Fibroblast of the conjunctiva (primary cell): ENCODE measurements at places on chromosomes 13 and 19.

DNA sequence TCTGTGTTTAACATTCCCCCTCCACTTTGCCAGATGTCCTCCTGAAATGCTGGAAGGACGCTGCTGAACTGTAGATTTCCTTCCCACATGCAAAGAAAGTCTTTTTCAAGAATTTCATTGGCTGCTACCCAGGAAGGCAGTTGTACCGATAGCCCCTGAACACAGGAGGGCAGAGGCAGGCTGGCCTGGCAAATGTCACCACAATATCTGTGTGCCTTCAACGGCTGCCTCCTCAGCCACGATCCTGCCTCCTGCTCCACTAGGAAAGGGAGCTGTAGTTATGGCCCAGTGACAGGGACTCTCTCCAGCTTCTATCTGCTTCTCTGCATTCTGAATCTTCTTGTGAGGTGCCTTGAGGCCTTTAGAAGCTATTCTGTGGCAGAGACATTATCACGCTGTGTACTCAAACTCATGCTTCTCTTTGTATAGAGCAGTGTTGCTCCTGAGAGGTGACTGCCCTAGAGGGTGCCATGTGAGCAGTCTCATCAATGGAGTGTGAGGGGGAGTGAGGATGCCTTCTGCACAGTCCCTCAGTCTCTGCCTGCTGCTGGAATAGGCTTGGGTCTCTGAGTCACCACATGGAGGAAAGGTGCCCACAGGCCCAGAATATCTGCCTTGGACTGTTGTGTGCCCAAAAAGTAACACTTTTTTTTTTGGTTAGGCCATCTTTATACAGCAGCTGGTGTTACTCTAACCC is 279.8 kb downstream of the DNAJC15 start:
- peak; percentile 62 for DNase-seq

- DNase-seq: no peak
Measured at GRCh38 chr13:108439556-108439955, 170.0 kb downstream of the TNFSF13B start.

DNA sequence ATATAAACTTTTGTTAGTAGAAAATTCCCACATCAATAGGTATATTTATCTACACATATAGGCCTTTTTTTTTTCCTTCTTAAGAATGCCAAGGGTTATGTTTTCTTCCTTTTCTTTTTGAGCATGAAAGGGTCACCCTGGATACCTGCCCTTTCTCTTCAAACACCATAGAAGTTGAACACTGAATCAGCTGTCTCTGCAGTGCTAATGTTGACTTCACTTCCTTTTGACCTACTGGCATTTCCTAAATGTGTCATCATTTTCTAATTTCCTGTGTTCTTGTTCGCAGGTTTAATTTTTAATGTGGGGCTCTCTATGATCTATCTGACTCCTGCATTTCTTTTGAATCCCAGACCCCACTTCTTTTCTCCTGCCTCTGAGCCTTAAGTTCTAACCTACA is 532.0 kb downstream of the GPC6 start:
- DNase-seq: no peak

- peak; percentile 61 for DNase-seq
Measured at GRCh38 chr19:55640577-55641425, at the start of gene ZNF580. Gene ZNF580, plus strand, starts transcription at chr19:55641002. Its CDS starts 1,507 bp downstream, at chr19:55642509.

- no peak for DNase-seq
Measured at GRCh38 chr13:31056644-31057271, 104.9 kb downstream of the HSPH1 start.

- DNase-seq: no peak
Measured at GRCh38 chr13:49536144-49536873, 40.6 kb downstream of the PHF11 start.
